ENCODE measurements at places on chromosomes 16 and 17. TPM values are rescaled to one million over a fixed set of nuclear protein-coding genes. Genes with fewer than 3 reads are reported as not detected.

Gene PHOSPHO1
- not detected for total RNA-seq

GRCh38 chr17:77946900-77947645 lies 11.4 kb upstream of the TNRC6C start:
- H3K4me1 ChIP-seq: no peaks in the 10 kb centered on the region
- H3K27ac ChIP-seq: no peak overlapping the region
- H3K27me3 ChIP-seq: no peaks in the 10 kb centered on the region

- no peak for DNase-seq
- H3K36me3 ChIP-seq: no peaks in the 10 kb centered on the region
- H3K27ac ChIP-seq: no peak overlapping the region
- no peaks in the 10 kb centered on the region for H3K27me3 ChIP-seq
- H3K4me3 ChIP-seq: no peak overlapping the region
Measured at GRCh38 chr16:2799205-2799858, 1.1 kb downstream of the PRSS41 start.

- no peaks in the 10 kb centered on the region for H3K27me3 ChIP-seq
- peak within 1 kb of the TSS; percentile 91 for H3K27ac ChIP-seq
- no peak for DNase-seq
- H3K36me3 ChIP-seq: no peaks in the 10 kb centered on the region
Measured at GRCh38 chr16:57536306-57537193, at the start of gene CCDC102A. Gene CCDC102A (minus strand): TSS chr16:57536571. CDS start chr16:57529177, 7,394 bp downstream.
